ENCODE measurements at places on chromosomes 6 and 20.

DNA sequence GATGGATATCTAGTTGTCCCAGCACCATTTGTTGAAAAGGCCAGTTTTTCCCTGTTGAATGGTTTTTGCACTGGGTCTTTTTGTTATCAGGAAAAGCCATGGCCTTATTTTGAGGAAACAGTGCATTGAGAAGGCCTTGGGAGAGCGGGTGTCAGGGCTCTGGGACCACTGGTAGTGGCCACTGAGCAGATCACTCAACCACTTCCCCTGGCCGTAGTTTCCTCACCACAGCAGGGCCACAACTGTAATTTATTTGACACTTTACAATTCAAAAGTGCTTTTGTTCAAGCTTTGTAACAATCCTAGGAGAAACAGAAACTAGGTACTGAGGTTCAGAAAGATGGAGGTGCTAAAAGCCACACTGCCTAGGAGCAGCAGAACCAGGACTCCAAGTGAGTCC lies 281.8 kb downstream of the GMDS start:
- no peak for DNase-seq

DNA sequence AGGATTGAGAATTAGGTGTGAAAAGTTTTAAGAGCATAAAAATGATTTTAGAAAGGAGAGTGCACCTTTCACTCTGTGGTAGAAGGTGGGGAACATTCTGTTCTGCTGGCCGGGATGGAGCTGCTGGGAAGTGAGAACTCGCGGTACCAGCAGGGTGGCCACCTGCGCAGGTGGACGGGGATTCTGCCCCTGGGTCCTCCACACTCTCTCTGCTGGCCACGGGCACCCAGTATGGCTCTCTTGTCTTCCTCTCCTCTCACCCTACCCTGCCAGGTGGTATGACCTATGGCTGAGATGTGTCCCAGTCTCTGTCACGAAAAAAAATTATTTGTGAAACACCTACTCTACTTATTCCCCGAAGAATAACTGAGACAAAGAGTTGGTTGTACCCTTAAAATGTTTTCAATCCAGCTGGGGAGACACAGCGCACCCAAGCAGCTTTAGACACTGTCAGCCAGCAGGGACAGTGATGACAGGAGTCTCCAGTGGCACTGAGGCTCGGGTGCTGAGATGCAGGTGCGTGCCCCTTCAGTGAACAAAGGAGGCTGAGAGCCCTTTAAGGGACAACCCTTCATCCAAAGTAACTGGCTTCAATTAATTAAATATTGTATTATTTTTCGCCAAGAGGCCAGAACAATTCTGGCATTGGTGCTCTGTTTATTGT lies 195.4 kb downstream of the TBXT start:
- no peak for DNase-seq

DNA sequence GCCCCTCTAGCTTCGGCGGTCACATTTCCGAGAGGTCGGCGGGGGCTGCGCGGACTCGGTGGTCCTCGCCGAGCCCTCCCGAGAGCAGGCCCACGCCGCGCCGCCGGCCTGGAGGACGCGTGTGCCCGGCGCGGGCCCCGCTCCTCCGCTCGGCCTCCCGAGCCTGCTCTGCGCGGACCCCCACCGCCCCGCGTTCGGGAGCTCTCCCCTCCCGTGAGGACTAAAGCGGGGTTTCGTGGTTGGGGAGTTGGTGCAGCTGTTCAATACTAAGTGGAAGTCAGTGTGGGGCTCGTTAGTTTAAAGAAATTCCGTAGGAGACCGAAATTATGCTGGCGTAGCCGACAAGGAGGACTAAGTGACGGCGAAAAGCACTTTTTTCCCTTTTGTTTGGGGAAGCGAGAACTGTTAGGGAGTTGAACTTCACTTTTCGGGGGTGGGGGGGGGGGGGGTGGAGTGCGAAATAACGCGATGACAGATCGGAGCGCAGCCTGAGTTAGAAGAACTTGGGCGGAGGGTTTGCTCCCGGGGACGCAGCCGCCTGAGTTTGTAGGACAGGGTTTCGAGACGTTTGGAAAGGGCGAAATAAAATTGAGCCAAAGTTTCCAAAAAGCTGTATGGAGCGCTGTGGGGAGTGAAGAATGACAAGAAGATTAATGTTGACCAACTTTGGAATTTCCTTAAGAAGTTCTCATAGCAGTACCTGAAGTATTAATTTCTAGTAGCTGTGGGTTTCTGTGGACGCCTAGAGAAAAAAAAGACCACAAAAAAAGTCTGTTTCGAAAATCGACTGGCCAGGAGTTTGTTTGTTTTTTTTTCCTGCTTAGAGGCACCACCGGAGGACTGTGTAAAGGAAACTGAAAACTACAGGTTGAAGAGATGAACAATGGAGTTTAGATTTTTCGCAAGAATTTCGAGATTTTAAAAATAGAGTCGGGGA lies 1.4 kb downstream of the QKI start:
- peak; percentile 68 for DNase-seq

GRCh38 chr20:14521436-14521835 lies 184.0 kb upstream of the FLRT3 start:
- no peak for DNase-seq
